ENCODE measurements at places on chromosomes 16 and 17.
A peak's percentile ranks its signal among the peaks of the same experiment; 100 is the strongest.

- no peak for DNase-seq
These were observed 115.5 kb upstream of the NLRP1 start for GRCh38 chr17:5699814-5700213.

DNA sequence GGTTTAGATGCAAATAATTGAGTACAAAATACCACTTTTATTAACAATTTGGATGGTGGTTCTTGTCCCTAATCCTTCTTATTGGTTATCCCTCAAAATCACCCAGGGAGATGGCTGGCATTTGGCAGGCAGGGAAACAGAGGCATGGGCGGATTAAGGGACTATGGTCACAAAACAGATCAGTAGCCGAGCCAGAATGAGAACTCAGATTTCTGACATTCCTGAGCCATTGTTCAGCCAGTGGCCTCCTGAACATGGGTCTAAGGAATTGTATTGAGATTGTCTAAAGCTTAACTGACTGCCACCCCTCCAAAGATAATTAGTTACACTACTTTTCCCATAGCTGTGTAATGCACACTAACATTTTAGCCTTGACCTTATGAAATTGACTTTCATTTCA lies 88.4 kb downstream of the CHD9NB start:
- no peak for DNase-seq

DNA sequence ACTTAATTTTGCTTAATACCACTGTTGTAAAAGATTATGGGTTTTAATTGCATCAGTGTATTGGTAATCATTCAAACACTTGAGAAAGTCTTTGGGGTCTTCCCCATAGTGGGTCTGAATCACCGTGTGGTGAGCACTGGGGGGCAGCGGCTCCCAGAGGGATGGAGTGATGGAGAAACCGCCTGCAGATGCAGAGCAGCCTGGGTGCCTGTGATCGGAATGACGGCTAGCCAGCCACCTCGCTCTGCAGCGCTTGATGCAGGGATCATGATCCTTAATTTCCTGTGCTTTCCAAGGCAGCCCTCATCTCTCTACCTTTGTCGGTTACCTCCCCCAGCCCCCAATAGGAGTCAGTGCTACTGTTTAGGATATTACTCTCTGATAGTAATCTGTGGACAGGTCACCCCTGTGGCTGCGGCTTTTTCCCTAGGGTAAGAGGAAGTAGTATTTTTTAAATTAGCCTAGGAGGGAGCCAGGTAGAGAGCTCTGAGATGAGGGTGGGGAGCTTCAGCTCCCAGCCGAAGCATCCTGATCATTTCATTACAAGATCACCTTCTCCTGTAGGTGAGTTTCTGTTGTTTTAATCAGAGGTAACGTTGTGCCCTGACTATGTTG lies 135.6 kb downstream of the MSI2 start:
- DNase-seq = no peak

- no peak for DNase-seq
These were observed 31.6 kb downstream of the SOX9 start for GRCh38 chr17:72152387-72152929.

DNA sequence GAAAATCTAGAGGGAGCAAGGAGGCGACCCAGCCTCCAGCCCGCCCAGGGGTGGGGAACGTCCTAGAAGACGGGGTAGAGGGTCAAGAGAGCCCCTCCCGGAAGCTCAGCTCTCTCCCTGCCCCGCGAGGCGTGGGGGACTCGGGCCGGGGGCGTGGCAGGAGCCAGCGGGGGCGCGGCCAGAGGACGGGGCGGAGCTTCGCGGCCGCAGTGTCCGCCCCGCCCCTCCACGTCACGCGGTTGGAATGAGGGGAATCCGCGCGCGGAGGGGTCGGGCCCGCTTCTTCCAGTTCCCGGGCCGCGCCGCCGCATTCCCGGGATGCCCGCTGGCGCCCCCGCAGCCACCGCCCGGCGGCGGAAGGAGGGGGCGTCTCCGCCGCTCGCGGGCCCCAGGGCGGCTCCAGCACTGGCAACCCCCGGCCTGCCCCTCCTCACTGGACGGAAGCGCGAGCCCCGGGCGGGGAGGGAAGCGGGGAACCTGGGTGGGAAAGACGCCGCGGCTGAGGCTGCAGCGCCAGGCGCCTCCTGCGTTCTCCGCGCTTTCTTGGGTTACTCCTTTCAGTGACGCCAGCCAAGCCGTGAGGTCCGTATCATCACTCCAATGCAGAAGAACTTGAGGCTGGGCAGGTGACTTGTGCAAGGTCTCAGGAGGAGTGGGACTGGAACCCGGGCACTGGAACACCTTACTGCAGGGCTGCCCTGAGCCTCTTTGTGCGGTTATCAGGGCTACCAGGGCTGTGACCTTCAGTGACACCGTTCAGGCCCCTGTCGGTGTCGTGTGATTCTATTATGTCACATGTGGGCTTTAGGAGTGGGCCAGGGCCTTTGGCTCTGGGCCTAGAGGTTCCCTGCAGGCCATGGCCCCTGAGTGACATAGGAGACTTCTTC lies 4.3 kb downstream of the MYO1C start:
- DNase-seq = no peak

- no peak for DNase-seq
These were observed 3.7 kb downstream of the CMTM1 start for GRCh38 chr16:66569827-66570405.

GRCh38 chr16:2910441-2910969 lies 1.2 kb upstream of the FLYWCH1 start:
- no peak for DNase-seq

DNA sequence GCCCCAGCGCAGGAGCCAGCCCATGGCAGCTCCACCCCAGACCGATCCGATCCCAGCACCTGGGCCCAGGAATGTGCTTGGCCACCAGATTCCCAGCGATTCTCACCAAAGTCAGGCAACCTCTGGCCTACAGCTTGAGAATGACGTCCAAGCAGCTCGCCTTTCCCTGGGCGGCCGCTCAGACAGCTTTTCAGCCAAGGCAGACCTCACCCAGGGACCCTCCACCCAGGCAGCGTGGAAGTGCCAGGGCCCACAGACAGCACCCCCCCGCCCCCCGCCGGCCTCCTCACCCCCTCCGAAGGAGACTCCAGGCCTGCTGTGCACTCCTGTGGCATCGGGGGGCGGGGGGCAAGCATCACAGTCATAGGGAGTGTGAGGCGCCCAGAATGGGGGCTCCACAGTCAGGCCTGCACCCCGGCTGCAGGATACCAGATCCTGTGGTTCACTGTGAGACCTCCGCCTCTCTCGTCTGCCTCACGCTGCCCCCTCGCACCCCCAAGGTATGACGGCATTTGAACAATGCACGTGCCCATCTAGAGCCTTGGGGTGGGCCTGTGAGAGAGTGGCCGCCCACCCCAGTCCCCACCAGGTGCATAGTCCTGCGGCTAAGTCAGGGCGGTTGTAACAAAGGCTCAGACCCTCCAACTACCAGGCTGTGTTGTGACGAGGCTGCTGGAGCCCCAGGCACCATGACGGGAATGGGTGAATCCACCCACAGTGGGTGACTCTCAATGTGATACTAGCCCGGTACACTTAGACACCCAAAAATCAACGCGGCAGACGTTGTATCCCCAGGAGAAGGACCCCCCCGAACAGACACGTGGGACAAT lies 6.0 kb downstream of the CEP295NL start:
- DNase-seq = no peak

- DNase-seq = no peak
These were observed 22.0 kb upstream of the CHMP6 start for GRCh38 chr17:80969674-80970043.

- DNase-seq = no peak
These were observed 25.0 kb upstream of the BCAS3 start for GRCh38 chr17:60652454-60653247.

DNA sequence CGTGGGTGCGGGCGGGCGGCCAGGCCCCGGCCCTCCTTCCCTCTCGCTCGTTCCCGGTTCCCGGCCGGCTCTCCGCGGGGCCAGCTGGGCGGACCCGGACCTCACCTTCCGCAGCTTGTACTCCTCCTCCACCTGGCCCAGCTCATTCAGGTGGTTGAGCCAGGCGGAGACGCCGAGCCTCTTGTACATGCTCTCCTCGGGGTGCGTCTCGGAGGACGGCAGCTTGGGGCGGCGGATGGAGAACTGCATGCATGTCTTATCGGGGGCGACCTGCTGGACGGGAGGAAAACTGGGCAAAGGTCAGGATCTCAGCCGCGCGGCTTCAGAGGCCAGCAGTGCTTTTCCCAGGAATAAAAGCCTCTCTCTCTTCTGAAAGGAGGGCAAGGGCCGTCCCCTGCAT lies 85.4 kb downstream of the TBC1D16 start:
- DNase-seq = no peak

- peak; percentile 64 for DNase-seq
These were observed 1.1 kb upstream of the NHLRC4 start for GRCh38 chr16:565419-566330.

DNA sequence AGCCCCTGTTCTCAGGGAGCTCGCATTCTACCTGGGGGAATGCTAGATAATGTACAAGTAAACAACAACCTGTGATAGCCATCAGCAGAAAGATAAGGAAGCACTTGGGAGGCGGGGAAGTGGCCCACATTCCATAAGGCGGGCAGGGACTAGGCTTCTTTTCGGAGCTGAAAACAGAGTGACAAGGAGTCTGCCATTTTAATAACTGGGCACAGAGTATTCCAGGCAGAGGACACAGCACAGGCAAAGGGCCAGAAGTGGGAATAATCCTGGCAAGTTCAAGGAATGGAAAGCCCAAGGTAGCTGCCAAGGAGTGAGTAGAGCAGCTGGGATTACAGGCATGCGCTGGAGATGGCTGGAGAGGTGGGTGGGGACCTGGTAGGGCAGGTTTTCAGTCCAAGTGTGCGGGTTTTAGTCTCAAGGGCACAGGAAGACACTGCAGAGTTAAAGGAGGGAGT lies 24.3 kb downstream of the USP43 start:
- no peak for DNase-seq

GRCh38 chr17:57521606-57522005 lies 223.5 kb downstream of the CCDC182 start:
- no peak for DNase-seq

DNA sequence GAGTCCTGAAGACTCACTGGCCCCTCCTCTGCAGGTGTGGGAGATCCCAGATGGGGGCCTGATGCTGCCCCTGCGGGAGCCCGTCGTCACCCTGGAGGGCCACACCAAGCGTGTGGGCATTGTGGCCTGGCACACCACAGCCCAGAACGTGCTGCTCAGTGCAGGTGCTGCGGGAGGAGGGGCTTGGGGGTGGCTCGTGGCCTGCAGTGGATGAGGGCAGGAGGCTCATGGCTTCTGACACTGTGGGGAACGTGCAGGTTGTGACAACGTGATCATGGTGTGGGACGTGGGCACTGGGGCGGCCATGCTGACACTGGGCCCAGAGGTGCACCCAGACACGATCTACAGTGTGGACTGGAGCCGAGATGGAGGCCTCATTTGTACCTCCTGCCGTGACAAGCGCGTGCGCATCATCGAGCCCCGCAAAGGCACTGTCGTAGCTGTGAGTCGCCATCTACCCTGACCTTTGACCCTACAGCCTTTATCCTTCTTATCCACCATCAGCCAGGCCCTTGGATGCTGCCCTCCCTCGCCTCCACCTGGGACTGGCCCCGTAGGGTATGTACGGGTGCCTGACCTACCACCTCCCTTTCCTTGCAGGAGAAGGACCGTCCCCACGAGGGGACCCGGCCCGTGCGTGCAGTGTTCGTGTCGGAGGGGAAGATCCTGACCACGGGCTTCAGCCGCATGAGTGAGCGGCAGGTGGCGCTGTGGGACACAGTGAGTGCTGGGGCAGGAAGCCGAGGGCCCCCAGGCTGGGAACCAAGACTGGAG lies 3.6 kb downstream of the CORO1A start:
- no peak for DNase-seq

- DNase-seq = no peak
These were observed 131.8 kb downstream of the CDH11 start for GRCh38 chr16:64990101-64990500.

DNA sequence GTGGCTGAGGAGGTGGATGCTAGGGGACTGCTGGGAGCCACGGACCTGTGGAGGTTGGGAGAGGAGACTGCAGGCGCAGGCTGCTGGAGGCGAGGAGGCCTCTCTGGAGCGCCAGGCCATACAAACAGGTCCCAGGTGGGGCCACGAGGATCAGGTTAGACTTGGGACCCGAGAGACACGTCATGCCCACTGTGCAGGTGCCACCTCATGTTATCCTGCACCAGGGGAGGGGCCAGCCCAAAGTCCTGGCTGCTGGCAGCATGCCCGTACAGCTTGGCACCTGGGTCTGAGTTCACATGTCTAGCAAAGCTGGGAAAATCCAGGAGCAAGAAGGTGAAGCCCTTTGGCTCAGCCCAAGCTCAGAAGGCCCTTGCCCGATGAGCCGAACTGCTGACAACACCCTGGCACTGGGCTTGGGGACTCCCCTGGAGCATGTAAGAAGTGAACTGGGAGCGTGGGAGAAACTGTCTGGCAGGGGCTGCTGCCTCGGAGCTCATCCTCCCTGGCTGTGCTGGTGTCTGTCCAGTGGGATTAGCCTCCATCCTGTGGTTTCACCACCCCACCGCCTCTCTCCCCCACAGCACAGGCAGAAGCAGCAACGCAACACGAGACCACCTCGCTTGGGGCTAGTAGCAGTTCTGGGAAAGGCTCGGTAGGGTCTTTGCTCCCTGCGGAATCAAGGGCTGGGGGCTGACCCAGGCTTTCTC lies 5.3 kb downstream of the ARHGDIA start:
- no peak for DNase-seq

DNA sequence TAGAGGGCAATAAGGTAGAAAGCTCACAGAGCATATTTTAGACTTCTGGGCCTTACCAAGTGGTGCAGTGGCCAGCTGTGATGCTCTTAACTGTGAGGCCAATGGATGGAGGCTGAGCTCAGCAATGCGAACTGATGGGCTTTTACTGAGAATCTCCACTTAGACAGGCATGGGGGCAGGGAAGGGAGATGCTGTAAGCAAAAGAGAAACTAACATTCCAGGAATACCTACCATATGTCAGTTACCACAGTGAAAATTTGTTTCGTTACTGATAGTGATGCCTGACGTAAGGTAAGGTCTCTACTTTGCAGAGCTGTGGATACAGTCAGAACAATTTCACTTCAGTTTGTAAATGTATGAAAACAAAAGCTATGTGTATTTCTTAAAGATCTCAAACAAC lies 250.6 kb upstream of the ZFHX3 start:
- DNase-seq = no peak

GRCh38 chr16:27980076-27980775 lies 83.3 kb downstream of the GSG1L start:
- no peak for DNase-seq

DNA sequence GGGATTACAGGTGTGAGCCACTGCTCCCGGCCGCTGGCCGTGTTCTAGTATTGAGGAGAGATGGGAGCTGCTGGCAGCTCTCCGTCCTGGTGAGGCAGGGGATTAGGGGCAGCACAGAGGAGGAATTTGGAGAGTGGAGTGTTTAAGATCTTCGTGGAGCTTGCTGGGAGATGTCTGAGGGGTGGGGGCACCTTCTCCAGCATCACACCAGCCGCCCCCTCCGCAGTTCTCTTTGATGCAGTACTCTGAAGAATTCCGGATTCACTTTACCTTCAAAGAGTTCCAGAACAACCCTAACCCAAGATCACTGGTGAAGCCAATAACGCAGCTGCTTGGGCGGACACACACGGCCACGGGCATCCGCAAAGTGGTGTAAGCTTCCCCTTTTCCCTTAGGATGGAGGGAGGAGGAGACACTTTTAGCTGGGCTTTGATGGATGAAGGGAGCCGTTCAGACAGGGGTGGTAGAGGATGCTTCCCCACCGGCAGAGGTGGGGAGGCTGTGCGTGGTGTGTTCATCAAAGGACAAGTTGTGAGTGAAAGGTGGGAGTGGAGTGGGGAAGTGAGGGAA lies 11.9 kb downstream of the ITGAM start:
- no peak for DNase-seq
